ENCODE measurements at places on chromosomes 1 and 21.

GRCh38 chr1:37250371-37250770 lies 216.1 kb upstream of the GRIK3 start:
- DNase-seq: no peak

DNA sequence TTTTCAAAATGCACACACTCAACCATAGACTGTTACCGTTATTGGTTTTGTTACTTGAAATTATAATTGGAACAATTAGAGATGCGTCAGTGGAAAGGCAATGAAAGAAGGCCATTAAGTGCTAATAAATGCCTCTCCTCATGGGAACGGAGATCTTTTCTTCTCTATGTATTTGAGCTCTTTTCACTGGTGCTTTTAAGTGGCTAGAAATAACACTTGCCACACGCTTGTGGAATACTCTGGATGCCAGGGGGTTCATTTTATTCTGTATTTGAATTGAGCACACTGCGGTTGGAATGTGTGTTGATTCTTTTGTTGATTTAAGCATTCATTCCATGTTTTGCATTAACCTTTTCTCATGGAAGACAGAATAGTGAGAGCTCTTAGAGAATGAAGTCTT lies 68.4 kb downstream of the DNM3 start:
- DNase-seq: no peak

GRCh38 chr21:46022551-46023525 lies 41.3 kb downstream of the COL6A1 start:
- no peak for DNase-seq

GRCh38 chr1:216805233-216805632 lies 82.0 kb upstream of the ESRRG start:
- DNase-seq: no peak

- DNase-seq: no peak
Measured at GRCh38 chr1:6134741-6135510, 45.2 kb downstream of the CHD5 start.

- DNase-seq: no peak
Measured at GRCh38 chr1:77504986-77505385, 177.5 kb downstream of the ZZZ3 start.

- DNase-seq: no peak
Measured at GRCh38 chr1:32782086-32782485, 35.1 kb downstream of the YARS1 start.

DNA sequence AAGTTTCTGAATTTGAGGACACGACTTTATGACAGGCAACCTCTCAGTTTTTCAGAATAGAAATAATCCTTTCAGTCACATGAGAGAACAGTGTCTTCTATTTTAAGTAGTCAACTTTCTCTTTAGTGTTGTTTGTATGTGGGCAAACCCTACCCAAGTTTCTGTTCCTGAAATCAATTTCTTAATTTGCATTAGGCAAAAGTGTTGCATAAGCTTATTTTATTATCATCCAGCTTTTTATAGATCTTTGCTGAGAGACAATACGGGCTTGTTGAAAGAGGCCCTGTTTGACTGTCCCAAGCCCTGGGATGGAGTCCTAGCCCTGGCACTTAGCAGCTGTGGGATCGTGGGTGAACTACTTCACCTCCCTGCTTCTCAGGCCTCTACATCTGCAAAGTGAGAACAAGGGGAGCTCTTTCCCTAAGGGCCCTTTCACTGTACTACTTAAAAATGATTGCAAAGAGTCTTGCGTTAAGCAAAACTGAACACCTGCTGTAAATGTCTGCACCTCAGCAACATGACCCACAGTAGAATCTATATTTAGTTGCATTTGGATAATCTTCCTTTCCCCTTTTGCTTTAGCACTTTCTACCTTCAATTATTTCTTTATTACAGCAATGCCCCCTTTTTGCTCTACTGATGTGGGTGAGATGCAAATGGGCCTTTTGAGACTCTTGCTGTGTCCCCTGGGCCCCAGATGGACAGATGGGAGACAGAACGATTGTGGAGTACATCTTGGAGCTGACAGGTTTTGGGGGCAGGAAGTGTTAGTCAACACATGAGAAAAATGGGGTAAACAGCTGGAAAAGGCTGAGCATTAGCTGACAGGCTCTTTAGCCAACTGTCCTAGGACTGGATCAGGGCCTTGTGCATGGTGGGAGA lies 41.0 kb upstream of the SCAF4 start:
- DNase-seq: no peak

GRCh38 chr1:67733681-67734322 lies 48.8 kb downstream of the GADD45A start:
- DNase-seq: no peak

DNA sequence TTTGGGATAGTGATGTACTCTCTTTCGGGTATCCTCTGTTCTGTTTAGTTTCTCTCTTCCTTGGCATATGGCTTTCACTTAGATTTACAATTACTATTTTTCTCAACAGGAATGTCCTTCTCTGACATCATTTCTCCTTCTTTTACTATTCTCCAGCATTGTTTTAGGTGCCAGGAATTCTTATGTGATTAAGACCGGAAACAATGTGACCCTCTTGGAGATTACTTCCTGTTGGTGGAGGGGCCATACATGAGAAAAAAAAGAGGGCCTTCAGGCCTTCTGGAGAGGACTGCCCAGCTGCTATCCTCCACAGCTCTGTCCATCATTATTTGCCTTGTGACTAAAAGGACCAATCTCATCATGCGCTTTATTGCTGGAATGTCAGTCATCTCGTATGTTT lies 50.4 kb upstream of the ADAMTS5 start:
- no peak for DNase-seq

- DNase-seq: no peak
Measured at GRCh38 chr1:50503515-50503914, 80.3 kb upstream of the DMRTA2 start.

- DNase-seq: no peak
Measured at GRCh38 chr1:44524655-44525500, 119.8 kb downstream of the RNF220 start.

GRCh38 chr1:209318181-209319056 lies 265.1 kb upstream of the CAMK1G start:
- no peak for DNase-seq

GRCh38 chr1:215792446-215792845 lies 225.3 kb downstream of the KCTD3 start:
- DNase-seq: no peak

DNA sequence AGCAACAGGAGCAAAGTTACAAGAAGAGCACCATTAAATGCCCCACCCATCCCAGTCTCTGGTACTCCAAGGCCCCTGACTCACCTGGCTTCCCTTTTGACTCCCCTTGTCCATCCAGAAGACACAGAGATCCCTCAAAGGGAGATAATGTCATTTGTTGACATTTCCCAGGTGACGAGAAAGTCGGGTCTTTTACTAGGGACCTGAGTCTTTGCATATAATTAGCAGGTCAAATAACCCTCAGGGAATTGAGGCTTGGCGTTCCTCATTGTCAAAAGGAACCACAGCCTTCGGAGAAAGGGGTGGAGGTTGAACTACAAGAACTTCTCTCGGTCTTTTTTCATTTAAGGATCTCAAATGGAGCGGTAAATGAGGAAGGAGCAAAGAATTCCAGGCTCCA lies 133.2 kb downstream of the PROX1 start:
- DNase-seq: no peak

DNA sequence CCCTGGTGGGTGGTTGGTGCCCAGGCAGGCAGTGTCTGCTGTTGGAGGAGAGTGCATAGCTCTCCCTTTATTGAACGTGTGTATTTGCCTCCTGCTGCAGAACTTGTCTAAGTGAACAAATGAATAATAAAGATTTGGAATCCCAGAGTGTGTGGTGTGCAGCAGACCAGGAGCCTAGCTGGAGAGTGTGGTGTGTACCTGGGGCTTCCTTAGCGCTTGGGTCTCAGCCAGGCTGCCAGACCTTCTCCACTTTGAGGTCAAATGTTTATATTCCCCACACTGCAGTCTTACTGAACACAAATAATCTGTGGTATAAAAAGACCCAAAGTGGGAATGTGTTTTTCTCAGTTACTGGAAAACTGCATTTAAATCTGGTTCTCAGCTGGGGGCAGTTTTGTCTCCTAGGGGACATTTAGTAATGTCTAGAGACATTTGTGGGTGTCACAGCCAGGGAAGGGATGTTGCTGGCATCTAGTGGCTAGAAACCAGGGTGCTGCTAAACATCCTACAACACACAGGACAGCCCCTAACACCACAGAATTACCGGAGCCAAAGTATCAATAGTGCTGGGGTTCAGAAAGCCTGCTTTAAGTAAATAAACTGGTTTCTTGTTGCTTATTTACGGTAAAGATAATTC lies 23.6 kb downstream of the SLC37A1 start:
- no peak for DNase-seq

- DNase-seq: no peak
Measured at GRCh38 chr1:89607586-89608318, 25.2 kb upstream of the LRRC8C start.

DNA sequence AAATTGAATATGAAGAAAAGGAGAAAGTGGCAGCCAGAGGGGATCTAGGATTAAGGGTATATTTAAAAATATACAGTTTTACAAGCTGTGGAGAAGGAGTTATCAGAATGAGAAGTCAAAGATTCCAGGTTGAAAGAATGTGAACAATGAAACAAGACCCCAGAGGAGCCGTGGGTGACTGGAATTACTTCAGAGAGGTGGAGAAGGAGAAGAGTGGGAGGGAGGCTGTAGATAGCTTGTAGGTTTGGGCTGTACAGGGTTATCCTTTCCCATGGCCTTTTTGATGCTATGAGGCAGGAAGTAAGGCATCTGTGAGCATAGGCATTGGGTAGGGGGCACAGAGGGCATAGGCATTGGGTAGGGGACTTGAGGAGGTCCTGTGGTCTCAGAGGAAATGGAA lies 5.2 kb upstream of the S100A11 start:
- no peak for DNase-seq

DNA sequence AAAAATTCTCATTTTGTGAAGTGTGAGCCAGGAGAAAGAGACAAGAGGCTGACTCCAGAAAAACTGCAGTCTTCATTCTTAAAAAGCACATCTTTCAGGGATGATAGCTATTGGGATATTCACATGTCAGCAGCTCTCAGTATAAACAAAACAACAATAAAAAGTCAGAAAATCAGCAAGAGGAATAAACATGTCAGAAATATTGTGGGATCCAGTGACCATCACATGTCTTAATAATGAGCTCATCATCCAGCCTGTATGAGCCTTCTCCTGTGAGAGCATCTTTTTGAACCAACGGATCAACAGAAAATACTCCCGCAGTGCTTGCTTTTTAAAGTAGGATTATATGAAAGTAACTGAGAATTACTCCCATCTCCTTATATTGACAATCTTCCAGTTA lies 241.6 kb downstream of the SMYD3 start:
- no peak for DNase-seq

DNA sequence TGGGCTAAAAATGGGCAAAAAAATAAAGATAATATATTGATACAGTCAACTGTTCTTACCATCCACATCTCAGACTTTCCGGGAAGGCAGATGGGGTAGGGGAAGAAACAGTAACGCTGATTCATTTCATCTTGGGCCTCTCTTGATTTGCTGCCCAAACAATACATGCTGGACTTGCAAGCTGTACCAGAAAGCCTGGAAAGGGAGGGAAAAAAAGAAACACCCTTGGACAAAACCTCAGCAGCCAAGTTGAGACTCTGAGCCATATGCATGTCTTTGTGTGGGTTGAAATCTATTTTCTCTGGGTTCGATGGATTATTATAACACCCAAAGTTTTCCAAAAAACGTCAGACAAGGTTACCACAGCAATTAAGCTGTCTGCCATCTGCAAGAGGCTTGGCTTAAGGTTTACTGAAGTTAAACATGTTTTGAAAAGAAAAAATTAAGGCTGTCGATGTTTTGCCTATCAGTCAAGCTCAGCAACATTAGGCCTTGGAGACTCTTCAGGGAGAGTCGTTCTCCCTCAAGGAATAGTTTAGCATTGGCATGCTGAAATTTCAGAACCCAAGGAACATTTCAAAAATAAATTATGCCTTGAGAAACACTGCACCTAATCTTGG lies 71.2 kb downstream of the PSMG1 start:
- DNase-seq: no peak

DNA sequence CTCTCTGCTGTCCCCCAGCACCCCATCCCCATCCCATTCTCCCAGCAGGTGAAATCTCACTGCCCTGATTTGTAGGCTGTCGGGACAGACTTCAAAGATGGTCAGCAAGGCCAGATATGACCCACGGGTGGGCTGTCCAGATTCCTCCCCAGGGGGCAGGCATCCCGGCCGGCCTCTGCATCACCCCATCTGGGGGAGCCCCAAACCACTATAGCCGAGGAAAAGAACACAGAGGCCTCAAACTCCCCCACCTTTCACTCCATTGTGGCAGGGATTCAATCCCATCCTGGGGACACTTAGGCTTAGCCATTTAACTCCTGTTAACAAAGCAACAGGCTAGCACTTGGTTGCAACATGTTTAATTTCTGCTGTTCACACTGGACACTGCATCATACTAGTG lies 8.8 kb downstream of the MUL1 start:
- DNase-seq: no peak

All from SW 1271 (cell line).